Pancreas (tissue), 10 donors: ENCODE measurements at places on chromosomes 7 and 10.
A peak's percentile ranks its signal among the peaks of the same experiment; 100 is the strongest.

DNA sequence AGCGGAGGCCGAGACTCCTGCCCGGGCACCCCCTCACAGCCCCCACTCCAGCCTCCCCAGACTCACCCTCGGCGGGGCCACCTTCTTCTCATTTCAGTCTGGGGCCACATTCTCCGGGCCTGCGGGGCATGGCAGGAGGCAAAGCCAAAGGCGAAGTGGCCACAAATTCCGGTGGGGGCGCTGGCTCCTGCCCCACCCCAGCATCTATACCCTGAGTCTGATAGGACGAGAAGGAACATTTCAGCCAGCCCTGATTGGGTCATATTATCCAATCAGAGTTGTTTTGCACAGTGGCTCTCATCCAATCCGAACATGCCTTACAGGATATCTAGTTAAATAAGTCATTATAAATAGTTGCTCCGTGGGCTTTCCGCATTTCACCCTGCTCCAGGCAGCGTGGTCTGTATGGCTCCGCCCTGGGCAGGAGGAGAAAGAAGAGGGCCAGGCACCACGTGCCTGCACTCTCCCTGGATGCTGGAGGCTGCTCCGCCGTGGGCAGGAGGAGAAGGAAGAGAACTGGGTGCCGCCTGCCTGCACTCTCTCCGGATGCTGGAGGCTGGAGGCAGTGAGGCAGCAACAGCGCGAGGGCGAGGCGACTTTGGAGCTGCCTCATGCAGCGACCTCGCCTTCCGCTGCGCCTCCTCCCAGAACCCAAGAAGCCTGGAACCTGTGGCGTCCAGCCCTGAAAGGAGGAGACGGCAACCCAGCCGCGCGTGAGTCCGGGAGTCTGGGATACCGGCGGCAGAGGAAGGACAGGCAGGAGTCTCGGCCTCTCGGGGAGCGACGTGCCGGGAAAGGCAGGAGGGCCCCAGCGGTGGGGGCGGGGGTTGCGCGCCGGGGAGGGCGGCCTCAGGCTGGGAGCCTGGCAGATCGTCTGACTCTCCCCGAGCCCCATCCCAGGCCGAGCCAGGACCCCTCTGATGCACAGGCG lies 162.9 kb downstream of the ZNF33B start:
- no peaks in the 10 kb centered on the region for H3K4me1 ChIP-seq
- H3K4me3 ChIP-seq, result peak overlapping the region; percentile 35
- peak; percentile 64 for DNase-seq
- H3K36me3 ChIP-seq, result no peaks in the 10 kb centered on the region

GRCh38 chr7:117383483-117384189 lies 43.7 kb downstream of the ASZ1 start:
- no peak for DNase-seq
- H3K4me3 ChIP-seq, result no peak overlapping the region
- H3K27me3 ChIP-seq, result no peaks in the 10 kb centered on the region
- no peaks in the 10 kb centered on the region for H3K36me3 ChIP-seq
- no peaks in the 10 kb centered on the region for H3K4me1 ChIP-seq

DNA sequence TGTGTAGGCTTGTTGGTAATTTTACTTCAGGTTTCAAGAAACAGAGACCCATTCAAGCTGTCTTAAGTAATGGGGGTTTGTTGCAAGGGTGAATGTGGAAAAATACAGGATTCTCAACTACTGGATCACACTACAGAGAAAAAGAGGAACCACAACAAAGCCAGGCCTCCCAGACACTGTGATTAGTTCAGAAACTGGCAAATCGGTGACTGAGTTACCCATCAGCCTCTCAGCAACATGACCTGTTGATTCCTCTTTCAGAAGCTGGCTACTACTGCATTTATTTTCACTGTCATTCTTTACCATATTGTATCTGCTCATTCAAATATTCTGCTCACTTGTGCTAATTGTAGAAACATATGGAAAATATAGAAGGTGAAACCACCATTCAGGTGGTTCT lies 16.0 kb downstream of the CCDC71L start:
- H3K27ac ChIP-seq, result no peak overlapping the region
- H3K36me3 ChIP-seq, result no peaks in the 10 kb centered on the region
- H3K27me3 ChIP-seq, result no peaks in the 10 kb centered on the region

- no peak overlapping the region for H3K27ac ChIP-seq
- H3K4me3 ChIP-seq, result no peak overlapping the region
- no peaks in the 10 kb centered on the region for H3K36me3 ChIP-seq
- DNase-seq, result no peak
- peaks cover 5% of the 10 kb centered on the region for H3K4me1 ChIP-seq
- no peaks in the 10 kb centered on the region for H3K27me3 ChIP-seq
Observed at GRCh38 chr7:28739128-28739527, 219.0 kb downstream of the TRIL start.

DNA sequence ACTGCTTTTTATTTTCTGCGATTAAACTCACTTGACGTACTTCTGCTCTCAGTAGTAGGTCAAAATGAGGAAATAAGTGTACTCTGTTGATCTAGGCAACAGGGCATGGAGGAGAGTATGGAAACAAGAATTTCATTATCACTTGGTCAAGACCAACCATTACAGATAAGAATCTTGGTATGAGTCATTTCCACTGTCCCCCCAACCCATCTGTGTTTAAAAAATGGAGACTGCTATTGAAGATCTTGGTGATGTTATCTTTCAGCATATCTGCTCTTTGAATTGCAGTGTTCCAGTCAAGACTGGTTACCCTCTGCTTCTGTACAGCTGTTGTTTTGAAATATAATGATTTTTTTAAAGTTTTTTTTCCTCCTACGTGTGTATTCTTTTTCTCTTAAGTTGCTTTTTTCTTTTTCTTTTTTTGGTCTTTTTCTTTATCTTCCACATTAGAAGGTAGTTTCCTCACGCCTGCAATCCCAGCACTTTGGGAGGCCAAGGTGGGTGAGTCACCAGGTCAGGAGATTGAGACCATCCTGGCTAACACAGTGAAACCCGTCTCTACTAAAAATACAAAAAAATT lies 11.7 kb downstream of the STAM start:
- no peak overlapping the region for H3K4me3 ChIP-seq
- H3K27me3 ChIP-seq, result no peaks in the 10 kb centered on the region
- no peak overlapping the region for H3K27ac ChIP-seq
- DNase-seq, result no peak
- H3K36me3 ChIP-seq, result no peaks in the 10 kb centered on the region

DNA sequence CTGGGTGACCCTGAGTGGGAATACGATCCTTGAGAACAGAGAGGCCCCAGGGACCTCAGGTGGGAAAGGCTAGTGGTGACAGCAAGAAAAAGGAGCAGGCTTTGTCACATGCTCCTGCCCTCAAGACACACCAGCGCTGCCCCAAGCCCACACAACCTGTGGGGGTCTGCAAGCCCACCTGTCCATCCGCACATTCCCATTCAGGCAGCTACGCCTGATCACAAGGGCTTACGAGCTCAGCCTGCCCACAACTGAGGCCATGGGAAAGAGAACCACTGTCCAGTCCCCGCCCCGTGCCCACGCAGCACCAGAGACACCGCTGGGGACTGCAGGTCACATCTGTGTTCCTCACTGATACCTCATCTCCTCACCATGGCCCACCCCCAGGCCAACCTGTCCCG lies 26.7 kb downstream of the EBF3 start:
- no peak for DNase-seq
- H3K27ac ChIP-seq, result no peak overlapping the region
- no peak overlapping the region for H3K4me3 ChIP-seq
- no peaks in the 10 kb centered on the region for H3K4me1 ChIP-seq

DNA sequence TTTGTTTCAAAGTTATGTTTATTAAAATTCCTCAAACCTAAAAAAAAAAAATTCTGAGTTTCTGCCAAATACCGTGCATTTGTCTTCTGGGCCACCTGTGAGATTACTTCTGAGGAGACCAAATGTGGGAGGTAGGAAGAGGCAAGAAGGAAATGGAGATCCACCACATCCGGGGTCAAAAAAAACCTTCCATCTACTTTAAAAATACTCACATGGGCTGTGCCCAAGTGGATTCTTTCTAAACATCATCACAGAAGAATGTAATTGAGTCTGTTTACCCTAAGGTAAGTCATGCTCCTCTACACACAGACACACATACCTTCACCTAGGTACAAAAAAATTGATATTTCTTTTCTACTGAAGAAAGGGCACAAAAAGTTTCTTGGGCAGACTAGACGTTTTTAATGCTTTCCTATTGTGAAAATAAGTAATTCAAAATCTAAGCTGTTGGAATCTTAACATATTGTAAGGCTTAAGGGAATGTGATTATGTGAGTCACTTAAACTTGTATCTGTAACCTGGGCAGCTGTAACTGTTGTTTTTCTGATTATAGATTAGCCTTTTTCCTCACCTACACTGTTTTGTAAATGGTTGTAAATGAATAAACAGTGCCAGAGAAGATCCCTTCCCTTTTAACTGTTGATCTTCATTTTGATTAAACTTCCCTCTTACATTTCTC lies 19.1 kb upstream of the SPOCK2 start:
- DNase-seq, result no peak
- no peaks in the 10 kb centered on the region for H3K27me3 ChIP-seq
- no peak overlapping the region for H3K27ac ChIP-seq
- H3K4me3 ChIP-seq, result no peak overlapping the region

- no peaks in the 10 kb centered on the region for H3K36me3 ChIP-seq
- H3K27me3 ChIP-seq, result no peaks in the 10 kb centered on the region
- H3K4me3 ChIP-seq, result no peak overlapping the region
- no peak overlapping the region for H3K27ac ChIP-seq
Observed at GRCh38 chr7:155807789-155808548, 4.3 kb downstream of the SHH start.

DNA sequence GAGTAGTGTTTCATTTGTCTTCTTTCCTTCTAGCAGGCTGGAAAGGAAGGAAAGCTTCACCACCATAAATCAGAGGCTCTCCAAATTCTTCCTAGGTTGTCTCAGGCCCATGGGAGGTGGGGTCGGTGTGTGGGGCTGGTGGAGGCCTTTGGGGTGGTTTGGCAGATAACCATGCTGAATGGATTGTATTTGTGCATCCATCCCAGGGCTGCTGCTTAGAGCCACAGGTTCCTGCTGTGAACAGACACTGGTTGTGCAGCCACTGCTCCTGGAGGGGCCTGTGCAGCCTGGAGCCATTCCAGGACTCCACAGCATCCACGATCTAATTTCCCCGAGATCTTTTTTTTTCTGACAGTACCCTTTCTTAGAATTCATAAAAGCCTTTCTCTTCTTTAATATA lies 741.8 kb downstream of the SUGCT start:
- H3K4me3 ChIP-seq, result no peak overlapping the region
- no peaks in the 10 kb centered on the region for H3K27me3 ChIP-seq
- no peak for DNase-seq
- no peak overlapping the region for H3K27ac ChIP-seq
- H3K4me1 ChIP-seq, result no peaks in the 10 kb centered on the region

DNA sequence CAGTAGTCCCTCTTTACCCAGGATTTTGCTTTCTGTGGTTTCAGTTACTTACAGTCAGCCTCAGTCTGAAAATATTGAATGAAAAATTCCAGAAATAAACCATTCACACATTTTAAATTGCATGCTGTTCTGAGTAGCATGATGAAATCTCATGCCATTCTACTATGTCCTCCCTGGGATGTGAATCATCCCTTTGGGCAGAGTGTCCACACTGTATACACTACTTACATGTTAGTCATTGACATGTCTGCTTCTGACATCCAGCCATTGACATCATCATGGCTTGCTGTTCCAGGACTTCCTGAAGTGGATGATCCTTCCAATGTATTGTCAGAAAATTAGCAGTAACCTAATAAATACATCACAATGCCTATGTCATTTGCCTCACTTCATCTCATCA lies 34.6 kb upstream of the MALRD1 start:
- no peaks in the 10 kb centered on the region for H3K27me3 ChIP-seq
- no peak overlapping the region for H3K27ac ChIP-seq
- no peak for DNase-seq
- H3K4me3 ChIP-seq, result no peak overlapping the region

GRCh38 chr7:107165341-107165740 lies 3.5 kb upstream of the HBP1 start:
- H3K4me1 ChIP-seq, result no peaks in the 10 kb centered on the region
- DNase-seq, result no peak
- H3K4me3 ChIP-seq, result no peak overlapping the region
- no peaks in the 10 kb centered on the region for H3K36me3 ChIP-seq

DNA sequence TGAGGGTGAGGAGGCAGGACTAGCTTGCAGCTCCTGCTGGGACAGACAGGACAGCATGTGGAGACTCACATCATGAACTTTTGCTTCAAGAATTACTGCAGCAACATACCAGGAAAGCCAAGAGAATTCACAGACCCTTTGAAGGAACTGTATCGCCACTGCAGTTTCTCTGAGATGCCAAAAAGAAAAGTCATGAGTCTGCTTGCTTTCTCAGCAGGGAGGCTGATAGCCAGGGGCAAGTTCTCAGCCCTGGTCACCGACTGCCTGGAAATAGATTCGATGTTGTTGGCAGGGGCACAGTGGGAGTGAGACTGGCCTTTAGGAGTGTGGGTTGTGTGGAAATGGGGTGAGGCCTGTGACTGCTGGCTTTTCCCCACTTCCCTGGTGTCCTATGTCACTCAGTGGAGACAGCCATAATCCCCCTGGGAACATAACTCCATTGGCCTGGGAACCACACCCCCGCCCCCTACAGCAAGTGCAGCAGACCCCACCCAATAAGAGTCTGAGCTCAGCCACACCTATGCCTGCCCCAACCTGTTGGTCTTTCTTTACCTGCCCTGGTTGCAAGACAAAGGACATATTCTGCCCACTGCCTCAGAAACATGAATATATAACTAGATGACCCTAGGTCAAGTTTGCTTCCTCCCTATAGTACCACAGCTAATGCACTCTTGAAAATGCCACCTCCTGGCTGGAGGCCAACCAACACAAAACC lies 1.6 kb upstream of the SAMD9 start:
- no peaks in the 10 kb centered on the region for H3K36me3 ChIP-seq
- no peak for DNase-seq
- no peak overlapping the region for H3K4me3 ChIP-seq
- H3K4me1 ChIP-seq, result no peaks in the 10 kb centered on the region

GRCh38 chr10:130230611-130231010 lies 94.4 kb downstream of the GLRX3 start:
- H3K4me3 ChIP-seq, result no peak overlapping the region
- no peaks in the 10 kb centered on the region for H3K4me1 ChIP-seq
- H3K27ac ChIP-seq, result no peak overlapping the region
- H3K36me3 ChIP-seq, result no peaks in the 10 kb centered on the region
